ENCODE measurements at places on chromosomes 6 and 20. TPM values are rescaled to one million over a fixed set of nuclear protein-coding genes. Genes with fewer than 3 reads are reported as not detected.

DNA sequence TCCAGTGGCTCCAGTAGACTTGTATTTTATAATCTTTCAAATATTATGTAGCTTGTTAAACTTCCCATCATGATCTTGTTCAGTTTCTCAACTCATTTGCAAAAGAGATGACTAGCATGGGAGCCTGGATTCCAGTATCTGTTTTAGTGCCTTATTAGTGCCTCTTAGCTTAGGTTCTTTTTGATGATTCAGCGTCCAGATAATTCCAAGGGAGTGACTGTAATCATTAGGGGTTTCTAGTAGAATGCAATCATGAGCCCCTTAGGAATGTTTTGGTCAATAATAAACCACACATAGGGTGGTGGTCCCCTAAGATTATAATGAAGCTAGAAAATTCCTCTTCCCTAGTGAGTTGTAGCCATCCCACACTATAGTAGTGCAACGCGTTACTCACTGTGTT is 7.0 kb downstream of the CD2AP start:
- no peak for DNase-seq

DNA sequence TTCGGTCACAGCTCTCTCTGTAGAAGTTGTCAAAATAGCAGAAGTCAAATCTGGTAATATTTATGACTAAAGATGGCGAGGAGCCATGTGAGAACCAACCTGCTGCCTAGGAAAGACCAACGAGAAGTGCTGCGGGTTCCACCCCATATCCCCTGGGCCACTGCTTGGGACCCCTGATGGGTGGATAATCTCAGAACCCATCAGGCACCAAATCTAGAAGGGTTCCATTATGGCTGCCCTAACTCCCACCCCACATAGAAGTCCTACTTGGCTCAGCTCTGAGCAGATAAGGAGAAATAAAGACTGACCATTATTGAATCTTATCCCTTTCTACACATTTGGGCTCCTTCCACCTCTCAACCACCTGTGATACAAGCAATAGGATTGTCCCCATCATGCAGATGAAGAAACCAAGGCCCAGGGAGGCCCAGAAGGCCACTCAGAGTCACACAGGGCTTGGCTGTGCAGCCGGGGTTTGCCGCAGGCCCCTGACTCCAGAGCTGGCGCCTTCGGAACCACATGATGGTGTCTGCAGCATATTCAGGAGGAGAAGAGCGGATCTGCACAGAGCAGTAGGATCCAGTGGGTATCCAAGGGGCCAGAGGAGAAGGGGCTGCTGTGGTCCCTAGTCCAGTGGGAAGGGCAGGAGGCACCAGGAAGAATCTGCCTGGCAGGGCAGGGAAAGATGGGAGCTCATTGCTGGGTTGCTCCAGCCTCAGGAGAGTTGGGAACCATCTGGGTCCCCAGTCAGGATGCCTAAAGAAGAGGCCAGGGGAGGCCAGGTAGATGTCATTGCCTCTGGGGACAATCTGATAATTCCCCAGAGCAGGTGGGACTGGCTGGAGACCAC is 9.6 kb upstream of the PCMTD2 start:
- DNase-seq, result no peak

Gene METTL24
- total RNA-seq, result not detected

GRCh38 chr6:41779336-41779735 is 364 bp downstream of the FRS3 start:
- no peak for DNase-seq

Gene ELOVL4
- total RNA-seq, result not detected

Gene LTA
- total RNA-seq, result not detected

Gene HAO1
- not detected for total RNA-seq

DNA sequence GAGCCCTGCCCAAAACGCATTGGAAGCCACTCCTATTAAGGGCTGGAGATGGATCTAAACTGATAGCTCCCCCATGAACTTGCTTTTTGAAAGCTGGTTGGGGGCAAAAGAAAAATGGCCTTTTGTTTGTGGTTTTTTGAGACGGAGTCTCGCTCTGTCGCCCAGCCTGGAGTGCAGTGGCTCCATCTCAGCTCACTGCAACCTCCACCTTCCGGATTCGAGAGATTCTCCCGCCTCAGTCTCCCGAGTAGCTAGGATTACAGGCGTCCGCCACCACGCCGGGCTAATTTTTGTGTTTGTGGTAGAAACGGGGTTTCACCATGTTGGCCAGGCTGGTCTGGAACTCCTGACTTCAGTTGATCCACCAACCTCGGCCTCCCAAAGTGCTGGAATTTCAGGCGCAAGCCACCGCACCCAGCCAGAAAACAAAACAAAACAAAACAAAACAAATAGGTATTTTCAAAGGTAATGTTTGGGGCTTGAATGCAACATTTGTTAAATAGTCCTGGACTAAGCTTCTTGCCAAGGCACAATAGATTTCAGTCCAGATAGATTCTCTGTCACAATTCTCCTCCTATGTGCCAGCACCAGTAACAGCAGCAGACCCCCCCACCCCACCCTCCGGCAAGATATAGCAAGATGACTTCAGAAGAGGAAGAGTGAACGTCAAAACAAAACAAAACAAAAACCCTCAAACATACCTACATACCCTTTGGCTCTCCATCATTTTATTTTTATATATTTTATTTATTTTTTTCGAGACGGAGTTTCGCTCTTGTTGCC is 26.5 kb upstream of the ABT1 start:
- DNase-seq, result no peak

DNA sequence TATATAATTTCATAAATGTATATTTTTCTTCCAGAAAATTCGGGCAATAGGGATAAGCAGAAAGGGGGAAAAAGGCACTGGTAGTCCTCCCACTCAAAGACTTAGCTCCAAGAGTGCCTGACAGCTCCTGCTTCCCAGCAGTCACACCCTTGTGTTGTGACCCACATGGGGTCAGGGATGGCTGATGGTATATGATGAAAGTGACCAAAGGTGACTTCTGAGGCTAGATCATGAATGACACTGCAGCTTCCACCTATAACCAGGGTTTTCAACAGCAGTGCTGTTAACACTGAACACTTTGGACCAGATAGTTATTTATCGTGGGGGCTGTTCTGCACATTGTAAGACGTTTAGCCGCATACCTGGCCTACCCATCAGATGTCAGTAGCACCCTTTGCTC is 22.3 kb downstream of the FAM50B start:
- DNase-seq, result no peak

Gene SIRPB1
- 0.20 TPM for total RNA-seq

DNA sequence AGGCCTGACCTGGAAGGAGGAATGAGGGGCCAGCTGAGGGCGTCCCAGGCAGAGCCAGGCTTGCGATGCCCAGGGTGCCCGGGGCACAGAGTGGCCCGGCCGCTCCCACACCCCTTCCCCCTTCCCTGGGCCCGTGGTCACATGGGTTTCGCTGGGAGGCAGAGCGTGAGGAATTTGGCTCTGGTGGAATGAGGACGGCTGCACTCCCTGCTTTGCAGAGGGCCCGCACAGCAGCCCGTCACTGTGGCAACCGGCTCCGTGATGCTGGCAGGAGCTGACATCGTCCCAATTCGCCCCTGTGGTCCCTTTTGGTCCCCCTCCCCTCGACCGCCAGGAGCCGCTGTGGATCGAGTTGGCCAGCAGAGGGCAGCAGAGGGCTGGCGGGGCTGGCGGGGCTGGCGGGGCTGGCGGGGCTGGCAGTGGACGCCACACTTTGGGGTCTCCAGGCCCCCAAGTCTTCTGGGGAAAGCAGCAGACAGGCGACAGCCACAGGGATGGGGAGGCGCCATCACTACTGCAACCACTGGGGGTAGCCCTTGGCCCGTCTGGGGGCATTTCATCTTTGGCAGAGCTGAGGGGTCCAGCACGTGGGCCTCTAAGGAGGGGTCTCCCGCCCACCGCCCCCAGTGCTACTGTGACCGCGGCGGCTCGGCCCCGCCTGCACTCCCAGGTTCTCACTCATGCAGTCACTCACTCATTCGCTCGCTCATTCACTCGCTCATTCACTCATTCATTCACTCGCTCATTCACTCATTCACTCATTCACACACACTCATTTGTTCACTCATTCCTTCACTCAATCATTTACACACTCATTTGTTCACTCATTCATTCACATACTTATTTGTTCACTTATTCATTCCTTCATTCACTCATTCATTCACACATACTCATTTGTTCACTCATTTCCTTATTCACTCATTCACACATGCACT is 49.7 kb upstream of the BHLHE23 start:
- DNase-seq, result peak; percentile 9

Gene COL11A2
- total RNA-seq, result 0.92 TPM

GRCh38 chr6:3631877-3632276 is 119.6 kb downstream of the PXDC1 start:
- DNase-seq, result no peak

DNA sequence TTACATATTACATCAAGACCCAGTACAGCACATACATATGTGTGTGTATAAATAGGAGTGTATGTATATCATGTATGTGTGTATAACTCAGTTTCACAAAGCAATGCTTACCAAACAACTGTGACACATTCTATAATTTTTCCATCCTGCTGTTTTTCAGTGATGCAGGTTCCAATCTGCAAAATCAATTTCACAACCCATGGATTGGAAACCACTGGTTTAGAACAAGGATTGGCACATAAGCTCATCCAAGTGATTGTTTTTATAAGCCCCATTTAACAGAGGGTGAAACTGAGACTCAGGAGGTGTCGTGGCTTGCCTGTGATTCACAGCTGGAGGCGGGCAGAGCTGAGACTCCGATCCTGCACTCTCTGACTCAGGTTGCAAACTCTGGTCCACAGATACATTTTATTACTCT is 158.2 kb downstream of the ZMYND8 start:
- no peak for DNase-seq

DNA sequence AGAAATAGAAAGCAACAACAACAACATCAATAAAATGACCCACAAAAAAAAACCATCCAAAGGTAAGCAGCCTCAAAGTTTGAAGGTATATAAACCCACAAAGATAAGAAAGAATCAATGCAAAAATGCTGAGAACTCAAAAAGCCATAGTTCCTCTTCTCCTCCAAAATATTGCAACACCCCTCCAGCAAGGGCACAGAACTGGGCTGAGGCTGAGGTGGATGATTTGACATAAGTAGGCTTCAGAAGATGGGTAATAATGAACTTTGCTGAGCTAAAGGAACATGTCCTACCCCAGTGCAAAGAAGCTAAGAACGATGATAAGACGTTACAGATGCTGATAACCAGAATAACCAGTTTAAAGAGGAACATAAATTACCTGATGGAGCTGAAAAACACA is 188.8 kb upstream of the BTBD3 start:
- no peak for DNase-seq

Gene CLDN20
- not detected for total RNA-seq

- DNase-seq, result no peak
Measured at GRCh38 chr20:35975576-35976373, 7.4 kb downstream of the CNBD2 start.

DNA sequence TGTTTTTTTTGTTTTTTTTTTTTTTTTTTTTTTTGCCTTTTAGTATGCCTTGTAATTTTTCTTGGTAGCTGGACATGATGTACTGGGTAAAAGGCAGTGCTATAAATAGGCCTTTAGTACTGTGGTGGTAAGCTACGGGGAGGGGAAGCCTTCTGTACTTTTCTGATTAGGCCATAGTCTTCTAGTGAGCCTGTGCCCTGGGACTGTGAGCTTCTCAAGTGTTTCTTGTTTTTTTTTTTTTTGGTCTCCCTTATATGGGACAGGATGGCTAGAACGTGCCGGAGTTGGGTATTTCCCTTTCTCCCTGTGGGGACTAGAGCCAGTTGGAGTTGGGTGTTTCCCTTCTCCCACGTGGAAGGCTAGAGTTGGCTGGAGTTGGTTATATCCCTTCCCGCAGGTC is 59.4 kb upstream of the PRELID3B start:
- no peak for DNase-seq

Gene ATF6B
- 7.8 TPM for total RNA-seq

GRCh38 chr20:15708984-15709598 is 864.2 kb downstream of the KIF16B start:
- DNase-seq, result no peak

- DNase-seq, result no peak
Measured at GRCh38 chr6:131784561-131784960, 23.3 kb upstream of the ENPP1 start.

DNA sequence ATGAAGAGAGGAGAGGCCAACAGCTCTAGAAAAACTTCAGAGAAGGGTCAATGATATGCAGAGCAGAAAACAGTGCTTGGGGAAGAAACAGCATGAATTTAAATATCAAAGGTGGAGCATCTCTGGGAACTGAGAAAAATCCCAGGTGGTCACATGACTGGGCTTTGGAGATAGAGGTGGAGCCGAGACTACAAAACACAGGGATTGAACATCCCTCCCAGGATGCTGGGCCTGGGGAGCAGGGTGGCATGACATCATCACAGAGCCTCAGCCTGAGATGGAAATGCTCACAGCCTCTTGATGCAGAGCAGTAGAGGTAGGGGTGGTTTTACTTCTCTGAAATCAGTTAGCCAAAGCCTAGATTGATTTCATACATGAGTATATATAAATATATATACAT is 529.5 kb downstream of the PRKN start:
- no peak for DNase-seq

GRCh38 chr20:5779071-5779900 is 29.1 kb downstream of the SHLD1 start:
- peak; percentile 75 for DNase-seq

Gene ANKRD66
- total RNA-seq, result not detected

Gene TRIM15
- not detected for total RNA-seq

Gene ASIP
- total RNA-seq, result not detected

- DNase-seq, result no peak
Measured at GRCh38 chr20:46784436-46785127, 75.1 kb downstream of the SLC2A10 start.

Gene CDC5L
- total RNA-seq, result 30.3 TPM

DNA sequence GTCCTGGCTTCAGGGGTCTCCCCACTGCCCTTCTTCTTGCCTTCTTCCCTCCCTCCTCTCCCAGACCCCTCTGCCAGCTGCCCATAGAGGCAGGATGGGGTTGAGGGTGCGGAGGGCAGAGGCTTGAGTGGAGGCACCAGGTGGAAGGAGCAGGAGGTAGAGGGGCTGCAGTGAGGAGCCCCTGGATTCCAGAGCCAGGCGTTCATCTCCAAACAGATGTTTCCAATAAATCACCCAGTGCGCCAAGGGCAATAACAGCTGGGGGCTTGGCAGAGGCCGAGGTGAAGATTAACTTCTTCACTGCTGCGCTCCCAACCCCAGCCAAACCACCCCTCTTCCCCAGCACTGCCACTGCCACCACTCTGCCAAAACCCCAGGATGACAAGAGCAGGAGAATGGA is 10.7 kb downstream of the MDFI start:
- DNase-seq, result no peak

- DNase-seq, result no peak
Measured at GRCh38 chr6:138241381-138241780, 23.1 kb upstream of the PBOV1 start.

GRCh38 chr6:69622924-69623323 is 173.9 kb downstream of the LMBRD1 start:
- no peak for DNase-seq

Gene SLC17A1
- not detected for total RNA-seq

GRCh38 chr6:21332660-21333059 is 260.9 kb upstream of the SOX4 start:
- DNase-seq, result no peak

DNA sequence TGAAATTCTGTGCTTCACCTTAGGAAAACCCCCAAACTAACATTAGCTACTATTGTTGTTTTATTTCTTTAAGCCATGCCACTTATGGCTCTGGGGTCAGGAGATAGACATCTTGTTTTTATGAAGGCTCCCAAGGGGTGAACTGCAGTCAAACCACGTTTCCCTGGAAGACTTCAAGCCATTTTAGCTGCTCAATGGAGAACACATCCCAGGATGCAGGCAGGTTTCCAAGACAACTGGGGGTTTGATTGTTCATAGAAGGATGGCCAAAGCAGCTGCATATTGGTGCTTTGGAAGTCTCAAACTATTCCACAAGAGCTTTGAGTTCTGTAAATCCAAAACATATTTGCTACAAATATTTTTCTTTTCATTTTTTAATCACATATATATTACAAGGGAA is 818.0 kb downstream of the MAFB start:
- DNase-seq, result no peak

Data from gastrocnemius medialis (tissue), 4 donors.